GM12878 (cell line): ENCODE measurements at places on chromosomes 12 and 14.
A peak's percentile ranks its signal among the peaks of the same experiment; 100 is the strongest.

- DNase-seq = no peak
Observed at GRCh38 chr14:96958057-96958456, 160.9 kb downstream of the VRK1 start.

DNA sequence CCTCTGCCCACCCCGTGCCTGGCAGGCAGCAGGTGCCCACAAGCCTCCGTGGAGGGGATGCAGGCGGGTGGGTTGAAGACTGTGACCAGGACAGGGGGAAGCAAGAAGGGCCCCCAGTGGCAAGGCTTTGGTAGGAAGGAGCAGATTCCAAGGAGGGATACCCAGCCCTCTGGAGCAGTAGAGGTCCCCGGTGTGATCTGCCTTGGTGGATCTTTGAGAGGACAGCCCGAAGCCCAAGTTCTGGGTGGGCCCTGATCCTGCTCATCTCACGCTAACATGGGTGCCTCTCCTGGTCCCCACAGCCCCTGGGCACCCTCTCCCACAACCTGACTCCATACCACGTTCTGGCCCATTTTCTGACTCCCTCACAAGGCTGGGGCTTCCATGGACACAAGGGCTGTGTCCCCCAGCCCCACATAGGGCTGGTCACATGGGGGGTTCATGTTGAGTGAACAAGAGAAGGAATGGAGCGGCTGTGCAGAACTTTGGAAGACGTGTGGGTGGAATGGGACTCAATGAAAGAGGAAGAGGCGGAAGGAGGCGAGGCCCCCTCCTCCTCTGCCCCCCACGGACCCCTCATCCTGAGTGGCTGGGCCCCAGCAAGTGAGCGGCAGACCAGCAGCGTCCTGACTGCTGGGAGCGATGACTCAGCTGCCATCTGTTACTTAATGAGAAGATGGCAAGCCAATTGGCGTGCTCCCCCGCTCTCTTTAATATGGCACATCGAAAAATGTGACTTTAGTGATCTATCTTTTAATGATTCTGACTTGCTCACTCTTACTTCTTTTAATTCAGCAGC, 77.0 kb upstream of the BCL11B start:
- no peak for DNase-seq

DNA sequence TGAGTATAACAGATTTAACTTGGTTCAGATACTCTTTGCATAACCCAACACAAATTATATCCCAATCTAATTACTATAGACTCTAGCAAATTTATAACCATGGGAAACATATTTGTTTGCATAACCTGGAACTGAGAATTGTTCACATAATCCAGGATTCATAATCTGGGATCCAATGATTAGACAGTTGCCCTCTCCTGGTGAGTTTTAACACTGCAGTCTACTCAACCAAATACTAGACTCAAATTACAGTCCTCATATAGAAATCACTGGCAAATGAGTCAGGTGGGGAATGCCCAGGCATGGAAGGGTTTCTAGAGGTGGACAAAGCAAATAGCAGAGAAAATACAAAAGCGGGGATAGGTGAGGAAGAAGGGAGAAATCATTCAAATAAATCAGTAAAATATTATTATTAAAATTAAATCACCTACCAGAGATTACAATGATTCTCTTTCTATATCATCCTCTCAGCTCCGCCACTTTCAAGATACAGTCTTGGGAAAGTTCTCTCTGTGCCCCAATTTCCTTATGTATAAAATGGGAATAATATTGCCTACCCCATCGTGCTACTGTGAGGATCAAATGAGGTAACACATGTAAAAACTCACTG, 9.4 kb downstream of the GCH1 start:
- no peak for DNase-seq

DNA sequence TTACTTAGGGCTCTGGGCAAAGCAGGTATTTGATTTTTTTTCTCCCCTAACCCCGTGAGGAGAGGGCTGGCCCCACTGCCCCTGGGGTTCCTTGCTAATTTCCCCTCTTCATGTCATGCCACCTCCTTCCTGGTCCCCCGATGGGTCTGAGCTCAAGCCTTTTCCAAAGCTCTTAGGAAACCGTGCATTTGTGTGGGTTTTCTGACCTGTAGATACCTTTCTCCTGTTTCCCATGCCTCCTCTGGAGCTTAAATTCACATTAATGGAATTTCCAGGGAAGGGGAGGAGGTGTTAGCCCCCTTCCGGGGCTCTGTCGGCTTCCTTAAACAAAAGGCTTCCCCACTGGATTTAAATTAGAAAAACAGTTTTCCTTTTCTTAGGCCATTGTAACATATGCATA, 12.6 kb downstream of the SFSWAP start:
- DNase-seq = no peak

GRCh38 chr12:83690465-83690864, 1003.8 kb downstream of the TMTC2 start:
- no peak for DNase-seq

DNA sequence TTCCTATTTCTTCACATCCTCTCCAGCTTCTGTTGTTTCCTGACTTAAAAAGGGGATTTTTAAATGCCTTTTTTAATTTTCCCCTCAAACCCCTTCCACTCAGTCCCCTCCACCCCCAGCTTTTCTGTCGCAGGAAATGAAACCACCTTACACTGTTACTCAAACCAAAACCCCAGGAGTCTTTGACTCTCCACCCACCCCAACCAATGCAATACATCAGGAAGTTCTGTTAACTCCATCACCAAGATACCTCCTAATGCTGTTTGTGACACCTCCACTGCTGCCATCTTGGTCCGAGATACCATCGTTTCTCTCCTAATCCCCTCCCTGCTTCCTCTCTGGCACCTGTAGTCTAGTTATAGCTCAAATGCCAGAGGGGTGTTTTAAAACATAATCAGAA, 25.4 kb upstream of the CPM start:
- peak; percentile 48 for DNase-seq

DNA sequence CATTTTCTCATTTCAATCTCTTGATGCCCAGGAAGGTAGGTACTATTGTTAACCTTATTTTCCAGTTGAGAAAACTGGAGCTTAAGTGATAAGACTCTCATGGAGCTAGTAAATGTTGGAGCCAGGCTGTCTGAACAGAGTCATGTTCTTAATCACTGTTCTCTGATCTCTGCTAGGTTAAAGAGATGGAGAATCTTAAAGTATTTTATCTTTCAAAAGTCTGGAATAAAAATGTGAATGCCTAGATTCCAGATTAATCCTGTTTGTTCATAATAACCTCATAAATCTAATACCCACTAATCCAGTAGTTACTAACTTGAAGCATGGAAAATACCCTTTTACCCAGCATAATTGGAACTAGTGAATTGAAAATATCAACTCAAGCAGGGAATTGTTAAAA, 341.0 kb upstream of the RGS6 start:
- no peak for DNase-seq

DNA sequence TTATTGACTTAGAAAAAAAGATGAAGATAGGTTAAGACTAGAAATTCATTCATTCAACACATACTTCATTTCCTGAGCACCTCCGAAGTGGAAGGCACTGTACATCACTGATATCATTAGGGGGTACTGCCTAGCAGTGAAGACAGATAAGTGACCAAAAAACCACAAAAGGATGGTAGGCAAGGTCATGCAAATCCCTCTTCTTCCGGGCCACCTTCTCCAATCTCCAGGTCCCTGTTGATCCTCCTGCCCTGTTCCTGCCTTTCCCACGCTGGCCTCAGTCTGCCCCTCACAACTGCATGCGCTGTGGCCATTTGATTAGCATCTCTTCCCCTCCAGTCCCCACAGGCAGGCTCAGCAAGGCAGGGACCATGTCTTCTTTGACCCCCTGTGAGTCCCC, 60.8 kb downstream of the SETD3 start:
- no peak for DNase-seq

DNA sequence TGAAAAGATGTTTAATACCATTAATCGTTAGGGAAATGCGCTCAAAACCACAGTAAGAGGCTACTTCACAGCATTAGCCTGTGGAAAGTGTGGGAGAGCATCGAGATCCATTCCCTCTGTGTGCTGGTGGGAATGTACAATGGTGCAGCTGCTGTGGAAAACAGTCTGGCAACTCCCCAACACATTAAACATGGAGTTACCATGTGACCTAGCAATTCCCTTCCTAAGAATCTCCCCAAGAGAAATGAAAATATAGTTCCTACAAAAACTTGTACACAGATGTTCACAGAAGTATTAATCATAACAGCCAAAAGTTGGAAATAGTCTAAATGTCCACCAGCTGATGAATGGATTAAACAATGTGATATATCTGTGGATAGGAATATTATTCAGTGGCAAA, 23.8 kb downstream of the MLXIP start:
- DNase-seq = no peak

DNA sequence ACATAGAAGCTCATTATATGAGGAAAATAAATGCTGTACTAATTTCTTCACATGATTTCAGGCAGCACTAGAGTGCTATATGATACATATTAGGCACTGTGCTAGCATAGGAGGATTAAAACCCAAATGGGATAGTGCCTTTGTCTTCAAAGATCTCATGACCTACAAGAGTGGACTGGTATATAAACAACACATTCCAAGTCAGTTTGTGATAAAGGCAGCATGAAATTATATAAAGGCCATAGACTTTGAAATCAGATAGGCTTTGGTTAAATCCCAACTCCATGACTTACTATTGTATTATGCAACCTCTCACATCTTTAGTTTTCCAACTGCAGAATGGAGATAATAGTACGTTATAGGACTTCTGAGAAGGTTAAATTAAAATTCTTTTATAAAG, 179.7 kb downstream of the RAD51B start:
- no peak for DNase-seq

DNA sequence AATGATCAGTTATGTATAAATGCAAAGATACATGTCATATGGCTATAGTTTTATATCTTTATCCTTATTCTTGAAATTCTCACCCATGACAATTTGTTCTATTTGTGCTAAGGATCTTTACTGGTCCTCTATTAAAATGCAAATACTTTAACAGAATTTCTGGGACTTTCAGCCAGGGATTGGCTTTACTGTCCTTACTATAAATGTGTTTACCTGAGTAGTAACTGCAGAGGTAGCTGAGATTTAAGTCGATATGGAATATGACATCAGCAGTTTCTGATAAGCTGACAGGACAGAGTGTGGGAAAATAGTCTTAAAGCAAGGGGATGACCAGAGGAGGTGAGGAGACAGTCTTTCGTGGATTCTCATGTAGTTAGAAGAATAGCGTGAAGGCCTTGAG, 206.4 kb downstream of the DIO2 start:
- DNase-seq = no peak

- no peak for DNase-seq
Observed at GRCh38 chr14:105863296-105864108, 337.1 kb downstream of the TMEM121 start.

GRCh38 chr14:62691647-62692489, 353.4 kb downstream of the KCNH5 start:
- no peak for DNase-seq

GRCh38 chr14:27573018-27573417, 975.2 kb upstream of the NOVA1 start:
- no peak for DNase-seq

GRCh38 chr12:93484315-93484981, 17.1 kb downstream of the MRPL42 start:
- no peak for DNase-seq

DNA sequence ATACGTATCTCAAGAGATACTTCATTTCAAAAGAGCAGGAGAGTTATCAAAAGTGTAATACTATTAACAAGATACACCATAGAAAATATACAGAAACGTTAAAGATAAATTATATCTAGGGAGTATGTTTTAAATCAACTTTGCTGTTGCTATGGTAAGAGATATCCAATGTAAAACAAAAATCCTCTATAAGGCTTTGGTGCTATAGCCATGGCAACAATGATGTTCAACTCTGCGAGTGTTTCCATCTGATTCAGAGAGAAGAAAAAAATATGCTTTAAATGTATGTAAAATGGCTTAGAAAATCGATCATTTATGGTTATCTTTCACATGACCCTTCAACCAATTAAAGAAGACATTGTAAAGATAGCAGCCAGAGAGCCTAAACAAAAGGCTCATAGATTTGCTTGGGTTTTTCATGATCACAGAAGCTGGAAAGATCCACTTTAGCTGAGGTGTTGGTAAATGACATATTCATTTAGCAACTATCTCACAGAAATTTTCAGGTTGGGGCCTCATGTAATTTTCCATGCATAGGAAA, 387.0 kb upstream of the GARIN6 start:
- no peak for DNase-seq

- no peak for DNase-seq
Observed at GRCh38 chr14:72708222-72708621, 185.7 kb downstream of the DPF3 start.

- DNase-seq = no peak
Observed at GRCh38 chr12:69097619-69098368, 141.6 kb upstream of the CPSF6 start.

DNA sequence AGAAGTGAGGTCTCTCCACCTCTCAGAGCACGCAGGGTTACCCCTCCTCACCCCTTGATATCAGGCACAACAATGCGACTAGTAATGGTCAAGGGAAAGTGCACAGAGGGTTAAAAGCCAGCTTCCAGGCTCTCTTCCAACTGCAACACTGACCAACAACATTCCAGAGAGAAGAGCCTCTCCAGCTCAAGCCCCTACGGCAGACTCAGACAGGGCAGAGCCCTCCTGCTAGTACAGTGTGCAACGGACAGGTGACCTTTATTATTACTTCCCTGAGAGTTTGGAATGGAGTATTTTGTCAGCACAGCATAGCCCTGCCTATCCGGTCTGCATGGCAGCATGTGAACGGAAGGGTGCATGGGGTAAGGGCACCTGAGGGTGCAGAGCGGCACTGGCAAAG, 73.0 kb downstream of the PTPN21 start:
- DNase-seq = no peak
